AG04449 (cell line): ENCODE measurements at places on chromosomes 16 and 17.

GRCh38 chr16:66155933-66156332, 210.6 kb upstream of the CDH5 start:
- DNase-seq, result no peak

DNA sequence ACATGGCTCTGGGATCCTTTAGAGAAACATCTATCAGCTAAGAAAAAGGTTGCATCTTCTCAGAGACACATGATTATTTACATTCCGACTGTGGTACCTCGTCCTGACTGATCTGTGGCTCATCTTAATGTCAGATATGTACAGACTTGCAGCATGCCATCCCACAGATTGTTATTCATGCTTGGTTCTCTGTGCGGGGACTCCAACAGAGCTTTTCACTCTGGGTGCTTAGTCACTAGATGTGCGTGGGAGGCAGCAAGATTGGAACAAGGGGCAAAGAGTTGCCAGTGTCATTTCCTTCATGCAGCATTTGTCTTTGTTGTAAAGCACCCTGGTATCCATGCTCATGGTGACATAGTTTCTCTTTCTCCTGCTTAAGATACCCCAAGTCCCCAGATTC, 179.1 kb upstream of the CACNG5 start:
- DNase-seq, result no peak

DNA sequence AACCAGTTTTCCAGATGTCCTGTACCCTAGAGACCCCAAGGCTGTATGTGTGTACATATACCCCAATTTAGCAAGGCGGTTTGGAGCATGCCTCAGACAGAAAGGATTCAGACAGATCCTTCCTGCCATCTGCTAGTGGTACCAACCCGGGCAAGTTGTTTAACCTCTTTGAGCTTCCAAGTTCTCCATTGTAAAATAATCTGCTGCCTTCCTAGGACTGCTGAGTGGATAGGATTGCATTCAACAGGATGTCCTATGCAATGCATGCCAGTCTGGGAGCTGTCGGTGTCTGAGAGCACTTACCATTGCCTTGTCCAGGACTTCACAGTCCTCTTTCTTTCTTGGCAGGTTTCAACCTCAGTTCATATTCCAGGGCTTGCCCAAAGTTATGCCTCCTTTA, 1.9 kb downstream of the CDH13 start:
- no peak for DNase-seq

GRCh38 chr17:68566442-68566738, 34.8 kb downstream of the FAM20A start:
- DNase-seq, result no peak

DNA sequence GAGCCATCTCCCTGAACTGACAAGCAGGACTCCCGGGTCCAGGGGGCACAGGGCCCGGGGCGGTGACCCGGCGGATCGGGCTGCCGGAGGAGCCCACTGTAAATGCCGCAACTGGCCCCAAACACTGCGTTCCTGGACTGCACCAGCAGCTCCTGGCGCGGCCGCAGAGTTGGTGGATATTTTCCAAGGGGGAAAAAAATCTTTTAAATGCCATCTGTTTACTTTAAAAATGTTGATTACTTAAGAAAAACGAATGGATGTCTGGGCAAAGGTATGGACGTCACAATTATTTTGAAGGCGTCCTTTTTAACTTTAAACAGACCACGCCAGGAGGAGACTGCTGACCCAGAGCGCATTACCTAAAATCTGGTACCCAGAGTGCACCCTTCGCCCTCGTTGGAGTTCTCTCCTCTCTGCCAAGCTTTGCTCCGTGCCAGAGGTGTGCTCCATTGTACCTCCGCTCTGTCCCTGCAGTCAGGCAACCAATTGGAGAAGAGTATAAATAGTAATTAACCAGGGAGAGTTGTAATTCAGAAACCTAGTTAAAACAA, 3.4 kb downstream of the HS3ST3B1 start:
- DNase-seq, result no peak

GRCh38 chr17:41917679-41918313, 955 bp downstream of the ACLY start:
- DNase-seq, result no peak

DNA sequence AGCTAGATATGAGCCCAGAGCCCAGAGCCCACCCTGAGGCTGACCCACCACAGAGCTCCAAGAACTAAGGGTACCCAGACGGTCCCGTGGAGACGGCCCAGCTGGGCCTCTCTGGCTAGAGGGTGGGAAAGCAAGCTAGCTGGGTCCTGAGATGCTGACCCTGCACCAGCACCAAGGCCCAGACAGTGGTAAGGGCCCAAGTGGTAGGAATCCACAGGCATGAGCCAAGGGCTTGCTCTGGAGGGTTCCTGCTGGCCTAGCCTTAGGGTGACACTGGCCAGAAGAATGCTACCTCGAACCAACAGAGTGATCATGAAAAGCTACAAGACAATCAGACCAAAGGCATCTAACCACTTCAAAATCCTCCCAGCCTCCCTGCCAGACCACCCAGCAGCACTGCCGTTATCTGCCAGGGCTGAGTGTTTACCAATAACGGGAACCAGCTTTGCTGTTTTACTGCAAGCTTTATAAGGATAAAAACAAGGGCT, 13.2 kb downstream of the HIC1 start:
- peak; percentile 84 for DNase-seq

GRCh38 chr17:80092959-80093358, 8.4 kb upstream of the GAA start:
- DNase-seq, result no peak

DNA sequence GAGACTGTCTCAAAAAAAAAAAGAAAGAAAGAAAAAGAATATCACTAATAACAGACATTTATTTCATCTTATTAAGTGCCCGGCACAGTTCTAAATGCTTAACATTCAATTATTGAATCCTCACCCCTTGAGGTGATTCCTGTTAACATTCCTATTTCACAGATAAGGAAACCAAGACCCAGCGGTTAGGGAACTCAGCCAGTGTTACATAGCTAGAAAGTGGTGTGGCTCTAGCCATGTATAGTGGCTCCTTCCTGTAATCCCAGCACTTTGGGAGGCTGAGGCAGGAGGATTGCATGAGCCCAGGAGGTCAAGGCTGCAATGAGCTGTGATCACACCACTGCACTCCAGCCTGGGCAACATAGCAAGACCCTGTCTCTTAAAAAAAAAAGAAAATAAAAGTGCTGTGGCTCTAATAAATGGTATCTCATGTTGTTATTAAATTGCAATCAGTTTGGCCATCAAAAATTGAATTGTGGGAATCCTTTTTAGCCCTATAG, 28.1 kb downstream of the ZNRF1 start:
- no peak for DNase-seq

GRCh38 chr17:81049372-81049911, 14.5 kb downstream of the BAIAP2 start:
- no peak for DNase-seq

DNA sequence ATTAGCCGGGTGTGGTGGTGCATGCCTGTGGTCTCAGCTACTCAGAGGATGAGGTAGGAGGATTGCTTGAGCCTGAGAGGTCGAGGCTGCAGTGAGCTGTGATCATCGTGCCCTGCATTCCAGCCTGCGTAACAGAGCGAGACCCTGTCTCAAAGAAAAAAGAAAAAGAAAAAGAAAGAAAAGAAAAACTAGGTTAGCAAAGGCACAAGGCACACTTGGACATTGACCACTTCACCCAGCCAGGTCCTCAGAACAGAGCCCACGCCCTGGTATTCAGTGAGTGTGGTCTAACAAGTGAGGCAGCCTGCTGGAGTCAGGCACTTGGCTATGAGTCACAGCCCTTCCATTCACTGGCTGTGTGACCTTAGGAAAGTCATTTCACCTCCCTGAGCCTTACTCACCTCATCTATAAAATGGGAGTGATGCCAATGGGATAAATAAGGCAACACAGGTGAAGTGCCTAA, 10.4 kb downstream of the MILR1 start:
- no peak for DNase-seq

- no peak for DNase-seq
These were observed 4.4 kb upstream of the MYO1C start for GRCh38 chr17:1496869-1497268.

GRCh38 chr17:73895157-73895556, 250.9 kb upstream of the SDK2 start:
- DNase-seq, result no peak

DNA sequence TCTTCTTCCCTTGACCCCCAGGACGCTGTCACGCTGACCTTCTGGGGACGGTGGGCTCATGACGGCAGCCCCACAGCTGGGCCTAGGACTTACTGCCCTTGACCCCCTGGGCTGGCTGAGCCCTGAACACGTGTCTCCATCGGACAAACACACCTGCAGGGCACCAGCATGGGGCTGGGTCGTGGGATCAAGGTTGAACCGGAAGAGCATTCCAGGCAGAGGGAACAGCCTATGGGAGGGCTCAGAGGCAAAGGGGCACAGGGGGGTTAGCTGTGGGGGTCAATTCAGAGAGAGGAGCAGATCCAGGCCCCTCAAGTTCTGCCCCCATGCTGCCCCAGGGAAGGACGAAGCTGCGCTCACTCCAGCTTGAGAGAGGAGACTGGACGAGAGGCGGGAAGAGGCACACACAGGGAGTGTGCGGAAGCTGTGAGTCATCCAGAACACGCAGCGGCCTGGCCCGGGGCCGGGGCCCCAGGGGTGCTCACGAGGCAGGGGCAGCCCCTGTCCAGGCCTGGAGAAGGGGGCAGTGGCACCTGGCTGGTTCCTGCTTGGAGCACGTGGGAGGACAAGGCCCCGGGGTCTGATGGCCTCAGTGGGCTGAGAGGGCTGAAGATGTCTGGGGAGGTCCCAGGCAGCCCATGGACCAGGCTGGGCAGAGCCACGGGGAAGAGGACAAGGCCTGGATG, 9.9 kb downstream of the SSTR5 start:
- DNase-seq, result no peak

- no peak for DNase-seq
These were observed at the start of gene MPP2 for GRCh38 chr17:43907425-43907981. Gene MPP2 (minus strand): TSS chr17:43907536. CDS start chr17:43904460, 3,076 bp downstream.

DNA sequence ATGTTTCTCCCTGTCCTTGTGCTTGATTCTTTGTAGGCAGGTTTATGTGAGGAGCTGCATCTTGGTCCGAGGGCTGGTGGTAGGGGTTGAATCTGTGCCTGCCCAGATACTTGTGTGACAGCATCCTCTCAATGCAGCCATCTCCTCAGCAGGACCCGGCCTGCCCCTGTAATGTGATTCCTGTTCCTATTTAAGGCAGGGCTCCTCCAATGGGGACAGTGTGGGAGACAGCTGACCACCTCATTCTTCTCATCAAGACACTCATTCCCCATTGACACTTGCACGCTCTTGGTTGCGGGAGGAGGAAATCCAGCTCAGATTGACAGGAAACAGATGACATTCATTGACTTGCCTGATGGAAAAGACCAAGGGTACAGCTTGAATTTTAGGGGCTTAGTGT, 384.5 kb downstream of the CPPED1 start:
- no peak for DNase-seq

DNA sequence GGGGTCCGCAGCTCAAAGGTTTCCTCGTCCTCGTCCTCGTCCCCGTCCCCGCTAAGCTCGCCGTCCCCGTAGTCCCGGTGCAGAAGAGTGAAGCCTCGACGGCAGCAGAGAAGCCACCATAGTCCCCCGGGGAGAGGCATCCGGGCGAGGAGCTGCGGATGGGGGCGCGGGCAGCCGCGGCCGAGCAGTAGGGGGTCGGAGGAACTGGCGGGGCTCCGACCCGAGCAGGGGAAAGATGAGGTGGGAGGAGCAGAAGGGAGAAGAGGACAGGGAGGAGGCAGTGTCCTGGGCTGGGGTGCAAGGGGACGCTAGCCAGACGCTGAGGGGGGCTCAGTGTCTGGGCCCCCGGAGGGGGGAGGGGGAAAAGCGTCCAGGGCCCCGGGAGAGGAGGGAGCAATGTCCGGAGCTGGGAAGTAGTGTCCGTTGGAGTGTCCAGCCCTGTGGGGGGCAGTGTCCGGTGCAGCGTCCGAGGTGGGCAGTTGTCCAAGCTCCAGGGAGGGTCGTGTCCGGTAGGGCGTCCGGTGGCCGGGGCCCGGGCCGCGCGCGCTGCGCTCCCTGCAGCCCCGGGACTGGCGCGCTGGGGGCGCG, at the start of gene PLEKHH3:
Gene PLEKHH3, minus strand, starts transcription at position 571 of the 588 bp plus-strand sequence. Its CDS starts 431 bp downstream, at position 140.
- DNase-seq, result no peak

GRCh38 chr16:64977206-64977920, 144.5 kb downstream of the CDH11 start:
- DNase-seq, result no peak

DNA sequence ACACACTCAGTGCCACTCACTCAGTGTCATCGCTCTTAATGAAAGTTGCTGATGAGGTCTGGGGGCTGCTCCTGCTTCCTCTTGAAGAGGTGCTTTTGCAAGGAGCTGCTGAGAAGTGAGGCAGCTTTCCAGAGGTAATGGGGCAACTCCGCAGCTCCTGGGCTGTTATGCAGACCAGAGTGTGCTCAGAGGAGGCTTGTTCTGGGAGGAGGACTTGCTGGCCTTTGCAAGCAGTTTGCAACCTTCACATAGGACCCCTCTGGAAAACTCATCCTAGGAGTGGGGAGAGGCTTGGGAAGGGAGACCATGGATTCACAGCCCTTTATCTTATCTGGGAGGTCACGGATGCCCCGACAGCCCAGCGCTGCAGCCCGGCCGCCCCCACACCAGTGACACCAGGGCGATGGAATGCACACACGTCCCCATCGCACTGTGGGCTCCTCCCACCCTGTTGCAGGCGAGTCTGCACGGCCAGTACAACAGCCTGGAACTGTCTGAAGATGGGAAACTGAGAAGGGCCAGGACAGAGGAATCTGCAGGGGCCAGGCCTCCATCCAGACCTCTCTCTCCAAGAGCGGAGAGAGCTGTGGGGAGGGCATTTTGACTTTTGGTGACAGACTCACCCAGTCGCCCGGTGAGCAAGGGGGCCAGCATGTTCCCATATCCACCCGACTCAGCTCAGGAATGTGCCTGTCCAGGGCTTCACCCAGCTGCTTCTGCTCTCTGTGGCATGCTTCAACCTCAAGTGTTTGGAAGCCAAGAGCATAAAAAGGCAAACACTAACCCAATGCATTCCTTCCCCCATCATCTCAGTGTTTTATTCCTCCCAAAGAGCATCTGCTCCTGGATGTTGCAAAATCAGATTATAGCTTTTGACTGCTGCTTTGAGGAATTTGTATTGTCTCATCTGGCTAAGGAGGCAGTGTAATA, 78.6 kb upstream of the ZNF469 start:
- DNase-seq, result peak; percentile 92

GRCh38 chr17:76204277-76204676, 36.0 kb downstream of the RNF157 start:
- DNase-seq, result peak; percentile 21

DNA sequence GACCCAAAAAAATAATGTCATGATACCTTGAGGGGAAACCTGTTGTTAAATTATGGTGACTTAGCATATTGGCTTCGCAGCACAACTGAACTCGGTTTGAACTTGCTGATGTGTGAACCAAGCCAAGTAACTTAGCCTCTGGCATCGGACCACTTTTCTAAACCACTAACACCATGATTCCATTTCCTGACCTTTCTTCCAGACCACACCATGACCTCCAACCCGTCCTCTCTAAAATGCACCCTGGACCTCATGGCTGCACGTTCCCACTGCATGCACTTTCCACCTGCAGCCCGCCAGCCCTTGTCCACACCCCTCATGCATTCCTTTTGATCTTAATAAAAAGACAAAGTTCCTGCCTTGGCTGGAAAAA, 29.3 kb downstream of the DYNLRB2 start:
- DNase-seq, result no peak

GRCh38 chr17:55582897-55583296, 71.6 kb upstream of the SMIM36 start:
- DNase-seq, result no peak
